Activated T-helper 9 cell treated with anti-CD3 and anti-CD28 coated beads, Interleukin-2, amount 50 U/mL, for 16 hours (primary cell): ENCODE measurements at places on chromosomes 13 and 19.

DNA sequence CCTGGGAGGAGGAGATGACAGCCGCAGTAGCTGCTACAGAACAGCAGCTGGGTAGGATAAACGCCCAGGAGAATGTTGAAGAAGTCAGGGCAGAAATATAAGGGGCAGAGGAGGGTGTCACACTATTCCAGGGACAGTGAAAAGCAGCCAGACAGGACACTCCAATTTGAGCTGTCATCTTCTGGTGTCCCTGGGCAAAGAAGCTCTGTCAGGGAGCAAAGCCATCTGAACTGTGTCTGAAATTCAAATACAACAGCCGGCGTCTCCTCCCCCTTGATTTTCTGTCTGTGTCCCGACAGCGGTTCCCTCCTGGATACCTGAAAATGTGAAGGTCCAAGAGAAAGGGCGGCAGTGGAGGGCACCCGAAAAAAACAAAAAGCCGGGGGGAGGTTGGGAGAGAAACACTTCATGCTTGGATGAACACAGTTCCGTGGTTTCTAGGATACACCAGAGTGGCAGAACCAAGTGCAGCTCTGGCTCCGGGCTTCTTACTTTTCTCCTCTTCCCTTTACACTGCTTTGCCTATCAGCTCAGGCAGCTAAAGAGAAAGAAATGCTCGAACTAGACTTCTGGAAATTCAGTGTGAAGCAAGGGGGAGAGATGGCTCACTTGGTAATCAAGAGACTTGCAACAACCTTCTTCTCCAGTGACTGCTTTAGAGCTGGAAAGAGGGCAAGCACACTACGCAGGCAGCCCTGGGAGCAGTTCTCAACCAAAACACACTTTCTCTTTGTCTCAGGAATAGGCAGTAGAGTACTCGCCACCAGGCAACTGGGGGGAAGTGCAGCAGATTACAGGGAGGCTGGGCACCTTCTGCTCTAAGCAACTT, 465.6 kb downstream of the ITGBL1 start:
- no peak for DNase-seq

DNA sequence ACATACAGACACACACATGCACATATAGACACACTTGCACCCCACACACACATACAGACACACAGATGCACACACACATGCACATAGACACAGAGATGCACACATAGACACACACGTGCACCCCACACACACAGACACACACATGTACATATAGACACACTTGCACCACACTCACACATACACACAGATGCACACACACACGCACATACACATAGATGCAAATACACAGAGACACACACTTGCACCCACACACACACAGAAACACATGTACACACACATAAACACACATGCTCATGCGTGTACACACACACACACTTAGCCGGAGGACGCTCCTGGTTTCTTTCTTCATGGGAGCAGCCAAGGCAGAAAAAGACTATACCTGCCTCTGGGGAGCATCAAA, 10.0 kb downstream of the COL4A2 start:
- no peak for DNase-seq

GRCh38 chr13:77425705-77426104, 98.8 kb upstream of the MYCBP2 start:
- no peak for DNase-seq

DNA sequence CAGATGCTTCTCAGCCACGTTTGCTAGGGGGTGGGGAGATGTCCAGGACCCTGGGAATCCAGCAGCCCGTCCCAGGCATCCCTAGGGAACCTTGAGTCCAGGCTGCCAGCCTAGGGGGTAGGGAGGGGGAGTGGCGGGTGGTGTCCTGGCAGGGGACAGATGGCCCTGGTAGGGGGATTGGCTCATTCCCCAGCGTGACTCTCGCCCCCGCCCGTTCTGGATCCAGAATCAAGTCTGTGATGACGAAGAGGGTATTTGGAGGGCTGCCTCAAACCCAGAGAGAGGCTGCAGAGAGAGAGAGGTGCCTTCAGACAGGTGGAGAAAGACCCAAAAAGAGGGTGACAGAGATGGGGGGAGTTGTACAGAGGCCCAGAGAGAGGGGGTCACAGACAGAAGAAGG, 4.1 kb downstream of the SLC17A7 start:
- DNase-seq: no peak

DNA sequence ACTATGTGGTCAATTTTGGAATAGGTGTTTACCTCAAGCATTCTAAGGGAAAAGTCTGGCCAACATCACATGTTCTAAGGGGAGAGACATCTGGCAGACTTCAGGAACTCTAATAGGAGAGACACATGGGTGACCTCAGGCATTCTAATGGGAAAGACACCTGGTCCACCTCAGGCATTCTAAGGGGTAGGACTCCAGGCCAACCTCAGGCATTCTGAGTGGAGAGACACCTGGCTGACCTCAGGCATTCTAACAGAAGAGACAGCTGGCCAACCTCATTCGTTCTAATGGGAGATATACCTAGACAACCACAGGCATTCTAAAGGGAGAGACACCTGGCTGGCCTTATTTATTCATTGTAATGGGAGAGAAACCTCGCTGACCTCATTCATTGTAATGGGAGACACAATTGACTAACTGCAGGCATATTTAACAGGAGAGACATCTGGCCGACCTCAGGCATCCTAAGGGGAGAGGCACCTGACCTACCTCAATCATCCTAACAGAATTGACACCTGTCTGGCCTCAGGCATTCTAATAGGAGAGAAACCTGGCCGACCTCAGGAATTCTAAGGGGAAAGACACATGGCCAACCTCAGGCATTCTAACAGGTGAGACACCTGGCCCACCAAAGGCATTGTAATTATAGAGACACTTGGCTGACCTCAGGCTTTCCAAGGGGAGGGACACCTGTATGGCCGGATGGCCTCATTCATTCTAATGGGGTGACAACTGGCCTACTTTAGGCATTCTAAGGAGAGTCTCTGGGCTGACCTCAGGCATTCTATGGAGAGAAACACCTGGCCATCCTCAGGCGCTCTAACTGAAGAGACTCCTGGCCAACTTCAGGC, 1346.8 kb downstream of the UQCRFS1 start:
- no peak for DNase-seq

- no peak for DNase-seq
Measured at GRCh38 chr13:109707742-109708617, 78.4 kb downstream of the IRS2 start.

DNA sequence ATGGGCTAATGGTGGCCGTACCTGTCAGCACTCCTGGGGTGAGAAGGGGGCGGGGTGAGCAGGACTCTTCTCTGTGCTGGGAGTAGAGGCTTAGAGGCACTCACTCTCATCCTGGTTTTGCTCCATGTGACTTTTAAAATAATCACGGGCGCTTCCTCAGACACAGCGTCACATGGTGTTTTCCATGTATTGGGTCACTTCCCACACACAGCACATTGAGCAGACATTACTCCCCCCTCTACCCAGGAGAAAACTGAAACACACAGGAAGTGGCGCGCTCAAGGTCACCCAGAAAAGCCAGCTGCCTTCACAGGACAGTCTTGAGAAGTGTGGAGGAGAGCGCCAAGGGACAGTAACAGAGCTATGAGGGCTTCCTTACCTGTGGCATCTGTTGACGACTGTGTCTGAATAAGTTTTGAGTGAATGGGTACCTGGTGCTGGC, 23.2 kb downstream of the SPATA13 start:
- no peak for DNase-seq

GRCh38 chr13:35496761-35497386, 20.4 kb upstream of the MAB21L1 start:
- DNase-seq: no peak

- no peak for DNase-seq
Measured at GRCh38 chr13:47085346-47085745, 188.5 kb upstream of the HTR2A start.

GRCh38 chr13:70829748-70830147, 721.5 kb upstream of the KLHL1 start:
- no peak for DNase-seq

DNA sequence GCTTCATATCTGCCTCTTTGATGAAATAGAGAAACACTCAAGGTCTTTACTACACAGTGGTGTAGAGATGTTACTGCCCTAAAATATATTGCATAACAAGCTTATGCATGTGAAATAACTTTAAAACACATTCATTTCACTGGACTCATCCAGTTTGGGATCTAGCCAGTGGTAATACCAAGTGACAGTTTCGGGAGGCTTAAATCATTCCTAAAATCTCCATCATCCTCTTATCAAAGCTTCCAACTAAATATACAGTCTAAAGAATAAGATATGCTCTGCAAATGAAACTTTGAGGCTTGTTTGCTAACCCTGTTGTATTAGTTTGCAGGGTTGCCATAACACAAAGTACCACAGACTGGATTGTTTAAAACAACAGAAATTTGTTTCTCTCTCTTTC, 52.8 kb downstream of the THSD1 start:
- no peak for DNase-seq

- DNase-seq: no peak
Measured at GRCh38 chr19:23402388-23402787, 7.1 kb upstream of the ZNF91 start.

GRCh38 chr13:31248965-31249539, 49.3 kb downstream of the B3GLCT start:
- DNase-seq: no peak

GRCh38 chr13:31898378-31899071, 133.0 kb upstream of the FRY start:
- DNase-seq: no peak

GRCh38 chr13:113860051-113860664, 3.7 kb downstream of the GAS6 start:
- no peak for DNase-seq

DNA sequence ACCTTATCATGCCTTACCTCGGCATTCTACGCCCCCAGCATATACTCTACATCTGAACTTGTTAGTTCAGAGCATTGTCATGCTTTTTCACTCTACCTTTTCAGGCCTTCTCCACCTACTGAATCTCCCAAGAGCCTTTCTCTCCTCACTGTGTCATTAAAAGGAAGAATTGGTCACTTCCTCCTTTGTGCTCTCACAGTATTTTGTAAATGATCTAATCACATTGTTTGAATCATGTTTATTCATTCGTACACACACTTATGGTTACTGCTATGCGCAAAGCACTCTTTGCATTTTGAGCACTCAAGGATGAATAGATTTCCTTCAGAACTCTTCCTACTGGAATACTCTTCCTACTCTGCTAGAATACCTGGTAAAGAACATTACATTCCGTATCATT, 15.8 kb upstream of the ELF1 start:
- no peak for DNase-seq

DNA sequence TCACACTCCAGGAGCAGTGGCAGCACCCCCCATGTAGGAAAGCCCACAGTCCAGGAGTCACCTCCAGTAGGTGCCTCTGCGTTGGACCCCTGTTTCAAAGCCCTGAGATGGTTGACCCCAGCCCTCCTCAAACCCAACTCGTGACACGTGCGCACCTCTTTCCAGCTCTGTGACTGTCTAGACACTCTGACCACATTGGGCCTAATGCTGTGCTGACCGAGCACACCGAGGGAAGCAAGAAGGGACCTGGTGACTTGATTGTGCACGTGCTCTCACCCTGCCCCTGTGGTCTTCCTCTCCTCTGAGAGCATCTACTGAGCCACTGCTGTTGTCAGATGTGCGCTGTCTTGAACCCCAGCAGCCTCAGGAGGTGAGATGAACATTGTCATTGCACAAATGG, 22.9 kb upstream of the SLC35E1 start:
- DNase-seq: no peak

DNA sequence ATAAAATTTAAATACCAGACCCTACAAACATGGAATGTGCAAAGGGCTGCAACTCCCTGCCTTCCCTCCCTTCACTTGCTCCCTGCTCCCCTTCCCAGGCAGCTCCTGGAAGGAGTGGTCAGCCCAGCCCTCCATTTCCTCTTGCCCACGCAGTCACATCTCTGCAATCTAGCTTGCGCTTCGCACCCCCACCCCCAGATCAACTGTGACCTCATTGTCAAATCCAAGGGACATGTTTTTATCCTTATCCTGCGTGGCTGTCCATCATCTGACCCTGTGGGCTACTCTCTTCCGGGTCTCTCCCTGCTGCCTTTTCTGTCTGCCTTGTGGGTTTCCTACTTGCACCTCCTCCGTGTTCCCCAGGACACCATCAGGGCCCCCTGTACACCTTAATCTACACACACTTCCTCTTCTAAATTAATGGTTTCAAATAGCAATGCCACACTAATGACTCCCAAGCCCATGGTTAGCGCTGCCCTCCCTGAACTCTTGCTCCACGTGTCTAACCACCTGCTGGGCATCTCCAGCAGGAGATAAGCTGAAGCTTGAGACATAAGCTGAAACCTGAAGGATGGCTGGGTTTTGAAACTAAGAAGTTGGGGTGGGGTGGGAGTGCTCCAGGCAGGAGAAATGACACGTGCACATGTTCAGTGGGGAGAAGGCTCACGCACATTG, 118.3 kb downstream of the USP12 start:
- no peak for DNase-seq

- peak; percentile 46 for DNase-seq
Measured at GRCh38 chr19:12064590-12065538, at the start of gene ZNF844. TSS of gene ZNF844 (plus strand) at chr19:12064731. CDS start at chr19:12064874, 143 bp downstream.

- no peak for DNase-seq
Measured at GRCh38 chr13:87172166-87172835, 498.9 kb upstream of the SLITRK5 start.

DNA sequence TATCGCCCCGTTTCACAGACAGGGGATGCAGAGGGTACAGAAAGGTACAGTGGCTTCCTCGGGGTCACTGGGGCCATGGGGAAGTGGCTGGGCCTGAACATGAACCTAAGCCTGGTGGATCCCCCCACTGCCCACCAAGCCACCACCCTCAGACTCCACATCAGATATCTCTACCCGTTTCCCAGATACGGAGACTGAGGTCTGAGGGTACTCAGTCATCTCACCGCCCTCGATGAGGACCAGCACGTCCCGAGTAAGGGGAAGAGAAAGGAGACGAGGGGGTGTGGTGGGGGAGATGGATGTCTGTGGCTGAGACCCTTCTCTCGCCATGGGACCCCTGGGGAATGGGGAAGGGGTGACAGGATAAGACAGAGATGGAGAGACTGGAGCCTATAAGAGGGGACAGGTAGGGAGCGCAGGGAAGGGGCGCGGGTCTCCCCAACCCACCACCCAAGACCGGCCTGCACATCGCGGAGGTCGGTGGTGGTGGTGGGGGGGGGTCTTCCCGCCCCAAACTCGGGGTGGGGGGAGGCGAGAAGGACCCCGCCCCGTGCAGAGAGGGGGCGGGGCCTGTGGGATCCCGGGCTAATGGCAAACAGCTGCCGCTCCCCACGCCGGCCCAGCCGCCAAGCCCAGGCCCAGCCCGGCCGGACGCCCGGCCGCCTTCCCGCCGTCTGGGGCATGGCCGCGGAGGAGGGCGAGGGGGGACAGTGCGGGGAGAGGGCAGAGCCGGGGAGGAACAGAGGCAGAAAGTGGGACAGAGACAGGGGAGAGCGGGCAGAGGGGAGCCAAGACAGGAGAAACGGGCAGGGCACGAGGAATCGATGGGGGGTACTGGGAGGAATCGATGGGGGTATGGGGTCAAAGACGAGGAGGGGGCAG, 698 bp downstream of the KANK2 start:
- no peak for DNase-seq

- DNase-seq: no peak
Measured at GRCh38 chr19:30525383-30525782, 153.2 kb downstream of the ZNF536 start.
